ENCODE measurements at places on chromosomes 6 and 20.
A peak's percentile ranks its signal among the peaks of the same experiment; 100 is the strongest.

DNA sequence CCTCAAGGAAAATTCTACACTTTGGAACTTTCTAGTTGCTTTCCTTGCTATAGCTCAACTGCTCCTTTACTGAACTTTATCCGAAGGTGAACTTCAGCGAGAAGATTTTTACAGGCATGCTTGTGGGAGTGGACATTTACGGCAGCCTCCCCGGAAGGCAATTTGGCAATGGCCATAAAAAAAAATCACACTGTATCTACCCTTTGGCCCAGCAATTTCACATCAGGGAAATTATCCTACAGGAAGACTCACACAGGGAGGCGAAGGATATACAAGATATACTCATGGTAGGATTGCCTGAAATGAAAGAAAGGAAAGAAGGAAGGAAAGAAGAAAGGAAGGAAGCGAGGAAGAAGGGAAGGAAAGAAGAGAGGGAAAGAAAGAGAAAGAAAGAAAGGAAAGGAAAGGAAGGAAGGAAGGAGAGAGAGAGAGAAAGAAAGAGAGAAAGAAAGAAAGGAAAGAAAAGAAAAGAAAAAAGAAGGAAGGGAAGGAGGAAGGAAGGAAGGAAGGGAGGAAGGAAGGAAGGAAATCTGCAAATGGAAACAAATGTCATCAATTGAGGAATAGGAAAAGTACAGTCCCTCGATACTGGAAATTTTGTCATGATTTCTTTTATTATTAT lies 25.7 kb downstream of the OVOL2 start:
- no peak for DNase-seq

- no peak for DNase-seq
Observed at GRCh38 chr6:11665604-11666326, 112.8 kb downstream of the ADTRP start.

DNA sequence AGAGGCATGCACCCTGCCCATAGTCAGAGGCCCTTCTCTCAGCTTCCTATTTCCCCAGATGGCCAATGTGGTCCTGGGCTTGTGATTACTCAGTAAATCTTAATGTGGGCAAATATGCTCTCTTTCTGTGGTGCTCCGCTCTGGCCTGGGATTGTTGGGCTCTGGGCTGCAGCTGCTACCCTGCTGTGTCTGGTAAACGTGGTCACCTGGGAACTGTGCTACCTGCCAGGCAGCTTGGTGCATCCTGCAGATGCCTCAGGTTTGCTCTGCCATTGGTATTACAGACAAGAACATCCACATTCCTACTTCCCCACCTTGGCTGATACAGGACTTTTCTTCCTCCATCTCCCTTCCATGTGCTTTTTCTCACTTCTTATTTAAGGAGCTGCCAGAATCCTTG lies 611.5 kb upstream of the IMPG1 start:
- no peak for DNase-seq

- no peak for DNase-seq
Observed at GRCh38 chr20:45163083-45163803, 11.5 kb upstream of the PI3 start.

DNA sequence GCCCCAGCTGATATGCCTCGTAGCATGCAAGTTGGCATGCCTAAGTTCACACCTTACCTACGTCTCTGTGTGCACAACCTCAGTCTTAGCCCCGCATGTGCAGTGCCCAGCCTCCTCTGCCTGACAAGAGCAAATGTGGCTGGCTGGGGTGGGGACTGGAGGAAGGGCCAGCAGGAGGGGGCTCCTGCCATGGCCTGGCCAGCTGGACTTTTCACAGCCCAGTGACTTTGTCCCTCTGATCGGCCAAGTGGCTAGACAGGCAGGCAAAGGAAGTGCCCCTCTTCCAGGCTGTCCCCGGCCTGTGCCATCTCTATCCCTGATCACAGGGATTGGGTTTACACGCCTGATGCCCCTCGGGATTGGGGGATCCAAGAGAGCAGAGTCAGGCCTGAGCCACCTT lies 49.5 kb upstream of the SIRPA start:
- no peak for DNase-seq

GRCh38 chr6:29924731-29925130 lies 17.6 kb upstream of the HLA-A start:
- DNase-seq: no peak

GRCh38 chr20:63740627-63741353 lies 1.2 kb downstream of the SLC2A4RG start:
- DNase-seq: peak; percentile 96

DNA sequence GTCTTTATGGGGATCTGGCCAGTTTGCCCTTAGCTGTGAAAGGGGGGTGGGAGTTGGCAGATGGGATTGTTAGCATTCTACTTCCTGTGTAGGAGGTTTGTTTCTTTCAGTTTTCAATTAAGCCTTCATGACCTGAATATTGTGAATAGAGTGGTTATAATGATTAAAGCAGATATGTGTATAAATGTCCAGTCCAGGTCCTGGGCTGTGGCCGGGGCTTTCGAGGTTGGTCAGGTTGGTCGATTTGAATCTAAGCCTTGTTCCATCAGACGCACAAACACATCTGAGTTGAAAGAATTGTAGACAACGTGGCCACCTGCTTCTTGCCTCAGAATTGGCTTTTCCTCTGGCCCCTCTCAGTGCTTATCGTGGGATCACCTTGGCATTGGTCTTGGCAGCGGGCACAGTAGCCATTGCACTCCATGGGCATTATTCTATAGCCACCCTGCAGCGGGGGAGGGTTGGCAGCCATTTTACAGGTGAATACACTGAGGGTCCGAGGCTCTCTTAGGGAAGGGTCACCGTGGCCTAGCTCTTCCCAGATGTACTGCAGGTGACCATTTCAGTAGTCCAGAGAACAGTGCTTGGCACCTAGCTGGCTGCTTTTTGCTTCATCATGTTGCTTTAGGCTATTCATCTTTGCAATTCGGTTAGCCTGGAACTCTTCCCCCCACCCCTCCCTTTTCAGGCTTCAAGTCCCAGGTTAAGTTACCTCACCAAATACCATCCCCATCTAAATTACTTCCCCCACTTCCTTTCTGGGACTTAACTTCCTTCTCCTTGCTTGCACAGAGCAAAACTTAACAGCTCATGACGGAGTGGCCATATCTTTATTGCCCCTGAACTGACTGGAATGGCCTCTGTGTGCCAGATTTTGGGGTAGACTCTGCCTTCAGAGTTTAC lies 1.1 kb downstream of the RNF114 start:
- peak; percentile 78 for DNase-seq

- DNase-seq: no peak
Observed at GRCh38 chr6:138722425-138723371, 50.9 kb upstream of the CCDC28A start.

DNA sequence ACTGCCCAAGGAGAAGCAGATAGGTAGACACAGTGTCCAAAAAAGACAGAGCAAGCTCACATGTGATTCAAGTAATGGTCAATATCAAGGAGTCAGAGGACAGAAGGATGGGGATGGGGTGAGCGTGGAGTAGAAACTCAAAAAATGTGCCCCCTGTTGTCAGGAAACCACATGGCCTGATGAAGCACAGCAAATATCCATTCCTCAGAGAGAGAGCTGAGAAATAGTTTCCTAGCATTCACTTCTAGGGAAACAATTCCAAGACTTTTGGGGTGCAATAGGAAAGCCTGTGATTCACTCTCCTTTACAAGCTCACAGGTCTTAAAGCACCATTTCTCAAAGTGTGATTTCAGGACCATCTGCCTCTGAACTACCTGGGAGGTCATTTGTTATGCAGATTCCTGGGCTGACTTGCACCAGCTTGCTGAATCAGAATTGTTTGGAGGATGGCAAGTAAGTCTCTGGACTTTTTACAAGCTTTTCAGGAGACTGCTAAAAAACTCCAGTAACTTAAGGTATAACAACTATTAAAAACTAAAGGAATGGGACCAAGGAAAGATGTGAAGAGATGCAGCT lies 432.8 kb downstream of the HDGFL1 start:
- DNase-seq: no peak

DNA sequence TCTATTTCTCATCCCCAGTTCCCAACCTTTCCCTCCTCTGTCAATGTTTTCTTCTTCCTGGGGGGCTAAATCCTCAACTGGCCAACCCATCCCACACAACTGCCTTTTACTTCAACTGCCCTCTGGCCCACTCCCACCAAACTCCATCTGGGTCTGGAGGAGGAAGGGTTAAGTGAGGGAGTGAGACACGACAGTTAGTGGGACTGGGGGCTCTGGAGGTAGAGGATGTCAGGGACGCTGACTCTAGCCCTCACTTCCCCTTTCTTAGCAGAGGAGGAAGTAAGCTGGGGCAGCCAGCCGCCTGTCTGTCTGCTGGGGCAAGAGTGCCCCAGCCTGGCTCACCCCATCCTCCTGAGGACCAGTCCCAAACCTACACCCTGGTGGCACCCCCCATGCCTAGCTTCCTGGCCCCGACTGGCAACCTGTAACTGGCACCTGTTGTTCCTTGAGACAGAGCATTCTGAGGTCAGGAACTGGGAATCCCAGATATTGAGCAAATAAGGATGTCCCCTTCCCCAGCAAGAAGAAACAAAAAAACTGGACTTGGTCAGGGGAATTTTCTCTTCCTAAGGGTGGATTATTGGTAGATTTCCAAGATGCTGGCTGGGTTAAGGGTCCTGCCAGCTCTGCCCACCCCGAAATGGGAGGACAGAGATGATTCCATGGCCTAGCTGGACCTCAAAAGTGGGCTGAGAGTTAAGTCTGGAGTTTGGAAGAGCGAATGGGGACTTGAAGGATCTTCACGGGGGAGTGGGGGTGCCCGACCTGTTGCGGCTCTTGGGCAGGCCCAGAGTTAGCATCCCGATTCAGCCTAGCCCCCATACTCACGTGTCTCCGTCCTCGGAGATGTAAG lies 971 bp downstream of the NFKBIE start:
- DNase-seq: no peak

GRCh38 chr6:105803442-105803841 lies 282.7 kb upstream of the PRDM1 start:
- DNase-seq: no peak

DNA sequence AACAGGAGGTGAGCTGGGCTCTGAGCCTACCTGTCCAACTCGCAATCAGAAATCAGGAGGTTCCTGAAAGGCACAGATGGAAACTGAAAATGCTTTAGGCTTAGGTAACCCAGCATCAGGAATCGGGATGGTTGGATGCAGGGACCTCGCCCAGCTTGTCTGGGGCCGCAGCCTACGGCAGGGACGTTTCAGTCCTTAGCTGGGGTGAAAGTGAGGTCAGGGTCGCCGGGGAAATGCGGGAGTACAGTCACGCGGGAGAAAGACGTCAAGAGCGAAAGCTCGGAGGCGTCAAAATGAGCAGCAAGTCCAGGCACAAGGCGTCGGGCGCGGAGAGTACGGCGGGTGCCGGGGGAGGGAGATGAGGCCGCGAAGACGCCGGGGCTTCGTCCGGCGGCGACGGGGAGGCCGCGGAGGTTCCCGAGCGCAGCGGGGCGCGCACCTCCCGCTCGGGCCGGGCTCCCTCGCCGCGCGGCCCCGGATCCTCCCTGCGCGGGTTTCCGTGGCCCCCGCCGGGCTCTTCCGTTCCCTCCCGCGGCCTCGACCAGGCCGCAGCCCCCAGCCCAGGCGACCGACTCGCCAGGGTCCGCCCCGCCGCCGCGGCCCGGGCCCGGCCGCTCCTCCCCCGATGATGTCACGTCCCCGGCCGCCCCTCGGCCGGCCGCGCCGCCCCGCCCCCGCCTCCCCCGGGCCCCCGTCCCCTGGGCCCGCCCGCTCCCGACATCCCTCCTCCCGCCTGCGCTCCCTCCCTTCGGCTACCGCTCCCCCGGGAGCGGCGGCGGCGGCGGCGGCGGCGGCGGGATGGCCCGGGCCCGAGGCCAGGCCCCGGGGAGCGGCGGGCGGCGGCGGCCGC lies at the start of gene EBF4:
EBF4 (plus strand) TSS at position 745 of the 850 bp plus-strand sequence. CDS start 866 bp downstream, outside the sequence.
- DNase-seq: no peak

GRCh38 chr6:28368522-28368921 lies 18.8 kb downstream of the ZKSCAN3 start:
- DNase-seq: no peak

DNA sequence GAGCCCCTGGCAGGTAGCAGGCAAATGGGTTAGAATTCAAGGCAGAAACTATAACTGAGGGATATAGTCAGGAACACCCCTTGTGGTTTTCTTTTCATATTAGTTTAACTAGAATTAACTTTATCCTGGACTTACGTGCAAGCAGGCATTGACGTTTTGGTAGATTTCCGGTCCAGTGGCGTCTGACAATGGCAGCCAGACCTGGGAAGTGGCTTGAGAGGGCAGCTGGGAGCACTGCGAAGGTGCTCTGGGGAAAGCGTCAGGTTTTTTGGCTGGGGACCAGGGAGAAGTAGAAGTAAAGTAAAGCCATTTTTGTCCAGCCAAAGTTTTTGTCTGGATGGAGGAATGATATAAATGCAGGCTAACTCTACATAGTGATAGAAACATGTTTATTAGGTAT lies 8.4 kb upstream of the ACSS1 start:
- peak; percentile 37 for DNase-seq

DNA sequence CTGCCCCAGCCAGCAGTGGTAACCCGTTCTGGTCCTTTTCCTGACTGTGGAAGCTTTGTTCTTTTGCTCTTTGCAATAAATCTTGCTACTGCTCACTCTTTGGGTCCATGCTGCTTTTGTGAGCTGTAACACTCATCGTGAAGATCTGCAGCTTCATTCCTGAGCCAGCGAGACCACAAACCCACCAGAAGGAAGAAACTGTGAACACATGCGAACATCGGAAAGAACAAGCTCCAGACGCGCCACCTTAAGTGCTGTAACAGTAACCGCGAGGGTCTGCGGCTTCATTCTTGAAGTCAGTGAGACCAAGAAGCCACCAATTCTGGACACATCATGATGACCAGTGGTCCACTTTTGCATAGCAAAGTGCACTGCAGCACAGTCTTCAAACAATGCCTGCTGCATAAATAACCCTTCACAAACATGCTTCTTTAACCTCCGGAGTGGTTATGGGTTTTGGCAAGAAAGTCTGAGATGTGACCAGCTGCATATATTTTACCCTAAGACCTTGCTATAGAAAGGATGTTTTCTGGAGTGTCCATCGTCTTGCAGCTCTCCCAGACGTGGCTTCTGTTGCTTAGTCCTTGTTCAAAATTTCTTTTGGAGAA lies 8.9 kb upstream of the MUC22 start:
- no peak for DNase-seq

- DNase-seq: no peak
Observed at GRCh38 chr6:63448229-63448628, 124.1 kb upstream of the LOC128125822 start.

- no peak for DNase-seq
Observed at GRCh38 chr6:158942349-158942748, 57.7 kb downstream of the RSPH3 start.

GRCh38 chr6:168194732-168195567 lies 115.9 kb upstream of the FRMD1 start:
- no peak for DNase-seq

- DNase-seq: no peak
Observed at GRCh38 chr6:116330511-116330910, 40.2 kb upstream of the DSE start.

DNA sequence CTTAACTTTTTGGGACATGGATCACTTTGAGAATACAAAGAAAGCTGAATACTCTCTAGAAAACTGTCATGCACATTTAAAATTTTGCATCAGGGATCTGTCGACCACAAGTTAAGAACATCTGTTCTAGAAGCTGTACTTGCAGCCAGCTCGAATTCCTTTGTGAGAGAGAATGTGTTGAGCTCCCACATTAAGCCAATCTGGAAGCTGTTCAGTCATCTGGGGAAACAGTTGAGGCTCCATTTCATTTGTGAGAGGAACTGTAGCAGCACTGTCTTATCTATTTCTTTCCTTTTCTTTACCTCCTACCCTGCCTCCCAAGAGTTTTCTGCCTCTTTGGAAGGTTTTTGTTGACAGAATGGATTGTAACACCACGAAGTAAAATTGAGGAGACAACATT lies 50.8 kb downstream of the KAT14 start:
- no peak for DNase-seq

Measured in T47D (cell line).